ENCODE measurements at places on chromosomes 4 and X.

GRCh38 chr4:15451181-15451865 is 18.4 kb upstream of the CC2D2A start:
- no peak for DNase-seq

DNA sequence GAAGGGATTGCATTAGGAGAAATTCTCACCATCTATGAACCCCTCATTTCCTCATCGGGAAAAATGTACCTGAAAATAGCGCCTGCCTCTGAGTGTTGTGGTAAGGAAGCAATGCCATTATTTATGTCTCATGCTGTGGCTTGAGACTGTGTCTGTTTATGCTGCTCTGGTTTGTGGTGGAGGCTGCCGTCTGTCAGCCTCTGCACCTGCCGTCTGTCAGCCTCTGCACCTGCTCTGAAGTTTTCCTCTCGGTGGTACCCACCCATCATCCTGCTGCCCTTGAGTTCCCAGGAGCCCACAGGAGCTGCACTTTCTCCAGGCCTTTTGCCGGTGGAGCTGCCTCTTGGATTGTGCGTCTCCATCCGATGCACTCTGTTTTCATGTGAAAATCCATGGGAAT is 68.5 kb upstream of the PPP2R3B start:
- DNase-seq, result no peak

DNA sequence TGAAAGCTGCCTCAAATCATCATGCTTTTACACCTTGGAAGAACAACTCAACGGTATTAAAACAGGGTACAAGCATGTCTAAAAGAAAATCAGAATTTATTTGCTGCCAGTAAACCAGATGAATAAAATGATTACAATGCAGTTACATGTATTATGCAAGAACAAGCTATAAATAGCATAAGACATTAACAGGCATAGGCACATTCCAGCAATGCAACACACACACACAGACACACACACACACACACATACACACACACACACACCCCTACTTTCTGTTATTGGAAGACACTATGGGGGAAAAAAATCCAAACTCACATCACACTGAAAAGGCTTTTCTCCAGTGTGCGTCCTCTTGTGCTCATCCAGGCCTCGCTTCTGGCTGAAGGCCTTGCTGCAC is 212.5 kb downstream of the PRDM5 start:
- DNase-seq, result no peak

DNA sequence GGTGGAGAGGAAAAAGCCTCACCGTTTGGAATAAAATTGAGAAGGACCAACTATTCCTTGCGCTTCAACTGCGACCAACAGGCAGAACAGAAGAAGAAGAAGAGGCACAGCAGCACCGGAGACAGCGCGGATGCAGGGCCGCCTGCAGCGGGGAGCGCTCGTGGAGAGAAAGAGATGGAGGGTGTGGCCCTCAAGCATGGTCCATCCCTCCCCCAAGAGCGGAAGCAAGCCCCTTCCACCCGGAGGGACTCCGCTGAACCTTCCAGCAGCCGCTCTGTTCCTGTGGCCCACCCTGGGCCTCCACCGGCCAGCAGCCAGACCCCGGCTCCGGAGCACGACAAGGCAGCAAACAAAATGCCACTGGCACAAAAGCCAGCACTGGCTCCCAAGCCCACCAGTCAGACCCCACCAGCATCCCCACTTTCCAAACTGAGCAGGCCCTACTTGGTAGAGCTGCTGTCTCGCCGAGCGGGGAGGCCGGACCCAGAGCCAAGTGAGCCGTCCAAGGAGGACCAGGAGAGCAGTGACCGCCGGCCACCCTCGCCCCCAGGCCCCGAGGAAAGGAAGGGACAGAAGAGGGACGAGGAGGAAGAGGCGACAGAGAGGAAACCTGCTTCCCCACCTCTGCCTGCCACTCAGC is 71.2 kb downstream of the AASDH start:
- DNase-seq, result no peak

- DNase-seq, result peak; percentile 80
These were observed 33.0 kb downstream of the FREM3 start for GRCh38 chr4:143667461-143667860.

- no peak for DNase-seq
These were observed 516.3 kb downstream of the ZIC3 start for GRCh38 chrX:138082251-138082650.
